Omental fat pad (tissue), 4 donors: ENCODE measurements at places on chromosomes 3 and 15. TPM values are rescaled to one million over a fixed set of nuclear protein-coding genes. Genes with fewer than 3 reads are reported as not detected.

- DNase-seq = no peak
Measured at GRCh38 chr3:186870421-186871201, 28.1 kb downstream of the ADIPOQ start.

- no peak for DNase-seq
Measured at GRCh38 chr3:7190095-7190494, 329.2 kb downstream of the GRM7 start.

GRCh38 chr3:13483286-13483685, 3.2 kb downstream of the HDAC11 start:
- DNase-seq = no peak

GRCh38 chr3:71714595-71714994, 10.6 kb downstream of the EIF4E3 start:
- no peak for DNase-seq

- DNase-seq = no peak
Measured at GRCh38 chr15:73928971-73929627, 2.8 kb downstream of the LOXL1 start.

- no peak for DNase-seq
Measured at GRCh38 chr3:13546667-13547171, 2.2 kb upstream of the FBLN2 start.

GRCh38 chr15:55281517-55282228, 7.9 kb downstream of the RAB27A start:
- no peak for DNase-seq

GRCh38 chr3:17333893-17334292, 408.5 kb downstream of the TBC1D5 start:
- DNase-seq = no peak

ENTPD3 gene
- total RNA-seq = 1.9 TPM

ROBO2 gene
- total RNA-seq = 0.12 TPM

- peak; percentile 96 for DNase-seq
Measured at GRCh38 chr3:50298836-50299637, at the start of the genes HYAL3 and NAA80. HYAL3 (minus strand) TSS chr3:50299405; CDS start chr3:50295602, 3,803 bp downstream. NAA80 (minus strand) TSS chr3:50299405; CDS start chr3:50297463, 1,942 bp downstream.

DNA sequence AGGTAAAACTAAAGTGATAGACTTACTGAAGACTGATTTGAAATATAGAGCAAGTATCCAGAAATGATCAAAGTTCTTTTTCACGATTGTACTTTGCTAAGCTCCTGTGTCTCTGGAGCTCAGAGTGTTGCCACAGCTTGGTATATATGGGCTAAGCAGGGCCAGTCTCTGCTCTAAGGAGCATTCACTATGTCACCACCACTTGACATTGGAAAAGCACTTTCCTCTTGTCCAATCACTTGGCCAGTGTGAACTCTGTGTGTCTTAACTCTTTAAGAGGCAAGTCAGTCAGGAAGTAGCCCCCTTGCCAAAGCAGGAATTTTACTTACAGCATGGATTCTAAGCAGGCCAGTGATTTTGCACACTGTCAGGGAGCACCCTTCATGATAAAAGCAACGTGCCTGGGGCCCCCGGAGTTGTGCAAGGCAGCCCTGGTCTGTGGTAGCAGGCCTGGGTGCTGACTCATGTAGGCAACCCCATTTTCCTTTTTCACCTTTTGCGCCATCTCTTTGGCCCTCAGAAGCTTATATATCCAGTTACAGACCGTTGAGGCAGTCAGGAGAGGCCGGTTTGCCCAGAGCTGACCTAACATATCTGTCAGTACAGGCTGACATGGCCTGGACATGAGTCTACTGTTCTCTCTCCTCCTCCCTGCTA, 73.0 kb downstream of the HCN4 start:
- no peak for DNase-seq

PAK6 gene
- not detected for total RNA-seq

GRCh38 chr3:153161138-153161713, 800 bp upstream of the RAP2B start:
- DNase-seq = peak; percentile 85

GRCh38 chr3:133509488-133509887, 64.0 kb upstream of the CDV3 start:
- no peak for DNase-seq

TGM5 gene
- 5.0 TPM for total RNA-seq

LNP1 gene
- 5.7 TPM for total RNA-seq

- DNase-seq = no peak
Measured at GRCh38 chr3:152205097-152205593, 63.6 kb upstream of the MBNL1 start.

ADGRG7 gene
- not detected for total RNA-seq

DNA sequence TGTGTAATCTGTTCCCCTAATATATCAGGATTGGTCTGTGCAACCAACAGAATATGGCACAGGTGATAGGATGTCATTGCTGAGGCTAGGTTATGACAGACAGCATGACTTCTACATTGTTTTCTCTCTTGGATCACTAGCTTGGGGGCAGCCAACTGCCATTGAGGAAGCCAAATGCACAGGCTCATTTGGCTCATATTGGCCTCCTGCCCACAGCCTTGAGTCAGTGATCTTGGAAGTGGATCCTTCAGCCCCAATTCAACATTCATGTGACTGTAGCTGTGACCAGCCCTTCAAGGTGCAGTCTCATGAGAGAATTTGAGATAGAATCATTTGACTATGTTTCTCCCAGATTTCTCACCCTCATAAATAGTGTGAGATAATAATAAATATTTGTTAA, 675.6 kb downstream of the GRM7 start:
- DNase-seq = no peak

CDHR4 gene
- total RNA-seq = 0.36 TPM

FETUB gene
- not detected for total RNA-seq

- DNase-seq = no peak
Measured at GRCh38 chr3:136778865-136779264, 26.7 kb upstream of the STAG1 start.

- no peak for DNase-seq
Measured at GRCh38 chr15:80142646-80143045, 10.2 kb upstream of the FAH start.

PLA2G4E gene
- total RNA-seq = 0.12 TPM

- DNase-seq = no peak
Measured at GRCh38 chr3:9088441-9089353, 125.4 kb upstream of the RAD18 start.

GRCh38 chr3:48406443-48407431, 23.1 kb downstream of the PLXNB1 start:
- peak; percentile 10 for DNase-seq

DNA sequence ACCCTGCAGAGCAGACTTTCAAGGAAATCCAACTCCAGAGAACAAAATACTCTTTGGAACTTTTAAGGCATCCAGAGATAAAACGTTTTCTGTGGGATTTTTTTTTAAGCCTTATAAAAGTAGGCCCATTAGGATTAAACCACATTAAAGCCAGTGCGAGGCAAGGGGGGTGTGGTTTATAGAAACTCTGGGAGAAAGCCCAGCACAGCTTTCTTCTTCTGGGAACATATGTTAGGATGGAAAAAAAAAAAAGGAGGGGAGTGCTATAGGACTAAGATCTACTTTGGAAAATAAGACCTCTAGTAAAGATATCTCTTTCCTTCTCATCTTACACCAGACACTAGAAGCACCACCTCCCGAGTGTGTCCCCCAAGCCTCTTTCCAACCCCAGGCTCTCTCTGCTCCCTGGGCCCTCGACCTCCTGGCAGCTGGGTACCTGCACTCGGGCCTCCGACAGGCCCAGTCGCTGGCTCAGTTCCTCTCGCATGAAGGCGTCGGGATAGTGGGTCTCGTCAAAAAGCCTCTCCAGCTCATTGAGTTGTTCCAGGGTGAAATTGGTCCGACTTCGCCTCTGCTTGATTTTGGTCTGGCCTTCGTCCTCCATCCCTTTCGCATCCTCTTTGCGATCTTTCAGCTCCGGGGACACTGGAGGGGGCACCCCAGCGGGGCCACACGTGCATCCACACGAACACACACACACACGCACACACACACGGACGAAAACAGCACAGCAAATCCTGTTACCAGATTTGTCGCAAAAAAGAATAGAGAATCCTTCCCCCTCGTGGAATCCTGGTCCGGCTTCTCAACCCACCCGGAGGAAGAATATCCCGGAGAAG, 3.8 kb downstream of the SHOX2 start:
- DNase-seq = no peak

DNA sequence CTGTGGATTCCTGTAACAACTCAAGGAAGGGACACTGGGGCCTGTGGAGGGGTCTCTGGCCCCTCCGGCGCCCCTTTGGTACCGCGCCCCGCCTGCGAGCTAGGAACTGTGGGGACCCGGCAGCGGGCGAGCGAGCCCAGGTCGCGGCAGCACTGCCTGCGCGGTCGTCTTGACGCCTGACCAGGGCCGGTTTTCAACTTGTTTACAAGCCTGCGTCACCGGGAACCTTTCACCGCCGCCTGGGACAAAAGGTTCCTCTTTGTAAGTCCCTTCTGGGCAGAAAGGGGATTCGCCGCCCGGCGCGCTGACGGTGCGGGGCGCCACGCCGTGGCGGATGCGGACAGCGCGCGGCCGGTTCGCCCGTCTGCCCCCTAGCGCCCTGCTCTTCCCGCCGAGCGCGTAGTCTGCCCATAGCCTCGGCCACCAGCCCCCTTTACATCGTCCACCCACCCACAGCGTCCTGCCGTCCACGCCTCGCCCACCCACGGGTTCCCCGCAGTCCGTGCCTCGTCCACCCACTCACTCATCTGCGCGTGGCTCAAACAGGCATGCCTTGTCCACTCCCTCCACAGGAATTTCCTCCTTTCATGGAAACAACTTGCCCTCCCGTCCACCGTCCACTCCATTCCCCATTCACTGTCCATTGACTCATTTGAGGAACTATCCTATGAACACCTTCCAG, 5.5 kb upstream of the CFAP100 start:
- DNase-seq = peak; percentile 60

GRCh38 chr3:160012108-160012507, 23.5 kb downstream of the IL12A start:
- no peak for DNase-seq

DNA sequence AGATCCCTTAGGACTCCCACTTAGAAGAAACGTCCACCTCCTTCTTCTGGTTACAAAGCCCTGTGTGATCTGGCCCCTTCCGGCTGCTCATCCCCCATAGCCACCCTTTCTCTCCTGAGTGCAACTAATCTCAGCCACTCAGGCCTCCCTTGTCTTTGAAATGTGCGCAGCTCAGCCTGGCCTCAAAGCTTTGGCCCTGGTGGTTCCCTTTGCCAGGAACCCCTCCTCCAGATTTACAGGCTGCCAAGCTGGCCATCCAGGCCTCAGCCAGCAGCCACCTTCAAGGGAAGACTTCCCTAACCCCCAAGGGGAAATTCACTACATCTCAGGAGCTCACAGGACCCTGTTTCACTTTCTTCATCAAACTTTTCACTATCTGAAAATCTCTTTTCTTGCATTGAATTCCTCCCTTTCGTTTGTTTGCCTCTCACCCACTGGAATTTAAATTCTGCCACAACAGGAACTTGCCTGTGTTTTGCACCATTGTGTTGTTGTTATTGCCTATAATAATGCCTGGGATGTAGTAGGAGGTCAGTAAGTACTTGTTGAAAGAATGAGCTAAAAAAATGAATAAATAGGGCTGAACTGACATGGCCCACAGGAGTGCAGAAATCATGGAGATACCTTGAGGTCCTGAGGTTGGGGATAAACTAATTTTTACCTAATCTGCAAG, 109.5 kb upstream of the PFN2 start:
- DNase-seq = no peak

DNA sequence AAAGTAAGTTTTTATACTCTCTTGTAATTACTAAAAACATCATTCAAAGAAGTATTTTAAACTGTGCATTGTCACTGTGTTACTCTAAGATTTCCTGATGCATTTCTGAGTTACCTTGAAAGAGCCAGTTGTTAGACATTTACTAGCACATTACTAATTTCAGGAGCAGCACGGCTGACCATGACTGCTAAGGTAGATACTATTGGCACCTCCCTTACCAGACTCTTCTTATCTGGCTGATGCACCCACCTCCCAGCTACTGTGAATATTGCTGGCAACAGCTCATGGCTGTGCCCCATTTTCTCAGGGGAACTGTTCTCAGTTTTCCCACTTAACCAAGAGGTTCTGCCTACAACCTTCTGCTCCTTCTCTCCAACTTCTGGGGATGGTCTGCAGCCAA, 29.4 kb downstream of the COL6A5 start:
- DNase-seq = no peak

DNA sequence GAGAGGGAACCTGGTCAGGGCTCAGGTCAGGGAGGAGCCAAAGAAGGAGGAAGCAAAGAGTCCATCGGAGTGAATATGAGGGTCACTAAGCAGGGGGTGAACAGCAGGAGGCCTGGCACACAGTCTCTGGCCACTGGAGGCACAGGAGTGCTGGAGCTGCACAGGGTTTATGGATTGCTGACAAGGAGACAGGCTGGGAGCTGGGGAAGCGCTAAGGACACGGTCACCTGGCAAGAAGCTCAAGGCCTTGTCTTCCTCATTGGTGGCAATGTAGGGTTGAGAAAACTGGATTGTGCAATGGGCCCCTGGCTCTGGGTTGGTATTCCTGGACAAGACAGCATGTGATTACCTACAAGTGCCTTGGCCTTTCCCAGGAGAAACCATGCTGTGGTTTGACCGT, 5.8 kb upstream of the CAMP start:
- DNase-seq = no peak

DNA sequence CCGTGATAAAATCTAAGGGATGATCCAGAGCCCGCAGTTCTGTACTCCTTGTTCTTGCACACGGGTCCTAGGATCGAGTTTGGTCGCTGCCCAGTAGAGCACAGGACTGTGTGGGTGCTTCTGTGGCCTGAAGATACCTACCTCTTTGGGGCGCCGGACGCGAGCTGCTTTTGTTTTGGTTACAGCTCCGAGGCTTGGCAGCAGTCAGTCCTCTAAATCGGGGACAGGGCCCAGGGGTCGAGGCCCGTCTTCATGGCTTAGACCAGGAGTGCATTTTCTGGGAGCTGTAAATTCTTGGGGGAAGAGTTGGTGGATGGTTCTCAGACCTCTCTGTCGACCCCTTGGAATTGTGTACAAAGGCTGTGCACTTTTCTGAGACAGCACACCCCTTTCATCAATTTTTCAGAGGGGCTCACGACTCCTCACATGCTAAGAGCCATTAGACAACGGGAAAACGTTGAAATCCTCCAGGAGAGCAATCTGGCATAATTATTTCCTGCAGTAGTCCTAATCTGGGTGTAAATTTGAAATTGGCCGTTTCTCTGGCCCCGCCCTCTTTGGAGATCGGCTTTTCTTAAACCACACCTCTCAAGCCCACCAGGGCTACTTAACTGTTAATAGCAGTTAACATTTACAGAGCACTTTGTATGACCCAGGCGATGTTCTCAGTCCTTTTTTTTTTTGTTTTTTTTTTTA, 928 bp downstream of the CEP97 start:
- no peak for DNase-seq

DNA sequence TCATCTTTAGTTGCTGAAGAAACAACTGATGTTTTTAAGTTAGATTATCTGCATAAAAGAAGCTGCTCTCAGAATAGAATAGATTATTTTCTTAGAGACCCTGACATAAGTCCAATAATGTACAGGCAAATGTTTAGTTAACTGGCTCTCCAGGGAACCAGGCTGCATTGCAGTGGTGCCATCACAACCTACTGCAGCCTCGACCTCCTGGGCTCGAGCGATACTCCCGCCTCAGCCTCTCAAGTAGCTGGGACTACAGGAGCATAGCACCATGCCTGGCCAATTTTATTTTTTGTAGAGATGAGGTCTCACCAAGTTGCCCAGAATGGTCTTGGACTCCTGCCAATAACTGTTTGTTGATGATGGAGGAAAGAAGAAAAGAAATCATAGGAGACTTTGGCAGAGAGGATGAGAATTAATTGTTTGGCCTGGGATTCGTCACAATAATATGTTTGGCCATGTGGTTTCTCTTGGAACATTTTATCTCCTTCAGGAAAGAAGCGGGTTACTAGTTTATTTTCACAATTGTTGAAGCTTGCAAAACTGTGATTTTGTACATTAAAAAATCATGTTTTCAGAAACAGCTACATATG, 429.2 kb downstream of the CADM2 start:
- DNase-seq = no peak

GOLGA8J gene
- total RNA-seq = 0.44 TPM
